ENCODE measurements at places on chromosomes 11 and 22.

GRCh38 chr11:123457187-123457770, 27.2 kb downstream of the GRAMD1B start:
- DNase-seq, result no peak

GRCh38 chr11:84383576-84383975, 1097.4 kb upstream of the CCDC90B start:
- no peak for DNase-seq

DNA sequence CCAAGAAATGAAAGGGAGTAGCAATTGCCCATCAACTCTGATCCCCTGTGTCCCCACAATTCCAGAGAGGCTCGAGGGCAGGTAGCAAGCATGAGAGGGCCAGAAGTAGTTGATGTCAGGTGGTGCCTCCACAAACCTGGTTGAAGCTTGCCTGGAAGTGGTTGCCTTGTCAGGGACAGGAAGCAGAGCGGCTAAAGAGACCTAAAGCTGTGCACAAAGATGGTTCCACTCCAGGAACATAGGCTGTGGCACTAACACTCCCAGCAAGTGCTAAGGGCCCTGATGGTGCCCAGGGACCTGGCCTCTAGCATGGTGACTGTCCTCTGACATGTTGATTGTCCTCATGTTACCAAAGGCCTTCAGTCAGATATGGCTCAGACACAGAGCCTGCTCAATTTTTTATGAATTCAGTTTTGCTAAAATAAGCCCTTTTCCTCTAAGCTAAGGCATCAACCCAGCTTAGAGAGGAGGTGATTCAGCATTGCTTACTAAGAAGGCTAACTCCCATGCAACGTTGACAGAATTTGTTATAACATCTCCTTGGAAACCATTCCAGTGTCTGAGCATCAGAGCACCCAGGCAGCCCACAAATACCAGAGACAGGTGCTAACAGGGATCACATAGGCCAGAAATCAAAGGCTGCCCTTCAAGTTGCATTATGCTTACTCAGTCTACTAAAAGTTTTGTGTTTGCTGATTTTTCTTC, 196.3 kb upstream of the ARHGAP20 start:
- no peak for DNase-seq

DNA sequence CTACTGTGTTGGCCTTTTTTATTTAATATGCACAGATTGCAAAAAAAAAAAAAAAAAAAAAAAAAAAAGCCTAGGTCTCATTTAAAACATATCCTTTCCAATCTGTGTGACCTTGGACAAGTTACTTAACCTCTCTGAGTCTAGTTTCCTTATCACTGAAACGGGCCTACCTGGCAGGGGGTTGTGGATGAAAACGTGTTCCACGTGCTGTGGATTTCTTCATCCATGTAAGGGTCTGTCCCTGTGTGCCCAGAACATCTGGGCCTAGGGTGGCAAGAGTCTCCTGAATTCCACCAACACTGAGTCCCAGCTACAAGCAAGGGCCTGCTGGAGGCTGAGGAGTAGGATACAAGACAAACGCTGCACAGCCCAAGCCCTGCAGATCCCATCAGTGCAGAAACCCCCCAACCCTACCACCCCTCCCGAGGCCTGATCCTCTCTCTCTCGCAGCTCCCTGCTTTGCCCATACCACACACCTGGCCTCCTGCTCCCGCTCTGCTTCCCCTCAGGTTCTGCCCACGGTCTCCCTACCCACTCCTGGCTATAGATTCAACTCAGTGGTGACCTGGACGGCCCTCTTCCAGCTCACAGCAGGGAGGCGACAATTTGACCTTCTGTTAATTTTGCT, 4.7 kb upstream of the GNAZ start:
- DNase-seq, result peak; percentile 17

- DNase-seq, result no peak
Measured at GRCh38 chr11:26105762-26106423, 226.0 kb upstream of the ANO3 start.

DNA sequence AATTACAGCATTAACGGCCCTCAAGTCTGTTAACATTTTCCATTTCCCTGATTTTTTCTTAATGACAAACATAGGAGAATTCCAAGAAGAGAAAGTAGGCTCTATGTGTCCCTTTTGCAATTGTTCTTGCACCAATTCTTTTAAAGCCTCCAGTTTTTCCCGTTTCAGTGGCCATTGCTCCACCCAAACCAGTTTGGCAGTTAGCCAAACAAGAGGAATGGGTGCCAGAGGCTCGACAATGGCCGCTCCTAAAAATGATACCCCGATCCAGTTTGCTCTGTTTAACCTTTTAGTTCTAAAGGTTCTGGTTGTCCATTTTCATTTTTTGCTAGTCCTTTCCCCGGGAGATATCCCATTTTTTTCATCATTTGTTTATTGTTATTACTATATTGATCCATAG, 6.7 kb upstream of the DNAJB13 start:
- DNase-seq, result no peak

- no peak for DNase-seq
Measured at GRCh38 chr11:102347462-102348370, 702 bp downstream of the BIRC2 start.

DNA sequence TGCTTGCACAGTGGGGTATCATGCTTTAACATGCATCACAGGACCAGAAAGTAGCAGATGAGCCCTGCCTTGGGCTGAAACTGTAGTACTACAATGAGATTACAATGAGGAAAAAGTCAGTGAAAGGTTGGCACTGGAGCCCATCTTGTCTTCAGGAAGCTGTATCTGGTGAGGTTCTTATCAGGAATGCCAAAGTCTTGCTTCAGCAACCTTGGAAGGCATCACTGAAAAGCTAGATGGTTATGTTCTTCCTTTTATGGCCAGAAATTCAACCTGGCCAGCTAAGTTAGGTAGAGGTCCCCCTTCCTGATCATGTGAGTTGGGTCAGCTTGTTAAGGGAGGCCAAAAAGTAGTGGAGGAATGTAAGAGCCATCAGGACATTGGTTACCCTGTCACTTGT, 254.0 kb upstream of the FAT3 start:
- DNase-seq, result no peak

GRCh38 chr11:58893899-58894298, 45.4 kb upstream of the GLYATL1 start:
- no peak for DNase-seq

DNA sequence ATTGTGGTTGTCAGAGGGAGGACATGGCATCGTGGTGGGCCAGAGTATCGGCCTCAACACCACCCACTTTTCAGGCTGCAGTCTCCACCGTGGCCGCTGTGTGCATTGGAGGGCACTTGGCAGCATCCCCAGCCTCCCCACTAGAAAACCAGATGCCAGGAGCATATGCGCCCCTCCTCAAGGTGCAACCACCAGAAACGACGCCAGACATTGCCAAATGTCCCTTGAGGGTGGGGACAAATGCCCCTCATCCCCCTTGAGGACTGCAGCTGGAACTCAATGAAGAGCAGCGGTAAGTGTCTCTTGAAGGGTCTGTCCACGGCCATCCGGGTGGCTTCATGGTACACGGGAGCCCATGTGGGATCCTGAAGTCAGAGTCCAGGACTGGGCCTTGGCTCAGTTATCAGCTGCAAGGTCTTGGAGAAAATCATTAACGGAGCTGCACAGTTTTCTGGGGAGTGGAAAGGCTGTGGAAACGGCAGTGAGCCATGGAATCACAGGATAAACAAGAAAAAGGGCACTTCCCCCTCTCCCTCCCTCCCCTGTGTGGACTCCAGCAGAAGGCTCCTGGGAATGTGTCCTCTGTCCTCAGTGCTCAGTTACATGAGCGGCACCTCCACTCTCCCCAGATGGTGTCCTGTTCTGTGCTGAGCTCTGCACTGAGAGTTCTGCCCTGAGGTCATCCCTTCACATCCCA, 324.4 kb upstream of the B3GAT1 start:
- DNase-seq, result no peak

- DNase-seq, result no peak
Measured at GRCh38 chr11:97537407-97538150, 1147.8 kb downstream of the JRKL start.

- DNase-seq, result no peak
Measured at GRCh38 chr11:15233371-15234165, 118.8 kb downstream of the INSC start.

- DNase-seq, result peak; percentile 80
Measured at GRCh38 chr22:43867839-43868635, 5.7 kb upstream of the SULT4A1 start.

GRCh38 chr11:93738647-93739081, 2.6 kb downstream of the TAF1D start:
- DNase-seq, result no peak

DNA sequence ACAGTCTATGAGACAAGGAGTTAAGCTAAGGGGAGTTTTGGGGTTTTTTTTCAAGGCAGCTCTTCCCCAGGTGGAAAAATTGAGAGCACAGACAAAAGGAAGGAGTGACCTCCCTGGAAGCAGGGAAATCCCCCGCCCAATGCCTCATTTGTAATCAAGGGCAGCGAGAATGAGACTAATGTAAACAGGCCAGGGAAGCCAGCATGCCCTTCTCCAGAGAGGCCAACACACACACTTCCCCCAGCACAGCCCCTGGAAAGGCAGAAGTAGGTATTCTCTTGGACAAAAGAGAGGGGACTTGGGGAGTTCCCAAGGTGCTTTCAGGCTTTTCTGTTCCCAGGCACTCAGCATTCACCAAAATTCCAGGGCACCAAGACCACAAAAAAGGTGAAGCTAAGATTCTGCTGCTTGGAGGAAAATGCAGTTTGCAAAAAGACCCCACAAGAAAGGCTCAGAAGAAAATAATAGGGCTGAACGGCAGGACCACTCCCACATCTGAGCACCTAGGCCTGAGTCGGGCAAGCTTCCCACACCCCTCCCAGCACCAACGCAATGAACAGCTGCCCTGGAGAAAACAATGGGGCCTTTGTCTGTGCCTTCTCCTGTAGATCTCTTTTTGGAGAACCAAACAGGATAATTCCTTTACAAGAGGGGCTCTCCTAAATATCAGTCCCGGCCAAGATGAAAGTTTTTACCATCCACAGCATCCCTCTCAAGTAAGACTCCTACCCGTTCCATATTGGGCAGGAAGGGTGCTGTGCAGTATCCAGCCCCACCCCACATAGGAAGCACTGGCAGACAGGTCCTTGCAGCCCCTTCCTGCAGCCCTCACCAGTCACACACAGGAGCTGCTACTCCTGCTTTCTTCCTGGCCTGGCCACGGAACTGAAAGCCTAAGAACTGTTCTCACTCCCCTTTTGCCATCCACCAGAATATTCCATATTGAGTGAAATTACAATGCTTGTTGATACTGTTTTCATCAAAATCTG, 70.7 kb upstream of the AKIP1 start:
- no peak for DNase-seq

- DNase-seq, result no peak
Measured at GRCh38 chr11:63920939-63921417, 4.0 kb upstream of the RCOR2 start.

DNA sequence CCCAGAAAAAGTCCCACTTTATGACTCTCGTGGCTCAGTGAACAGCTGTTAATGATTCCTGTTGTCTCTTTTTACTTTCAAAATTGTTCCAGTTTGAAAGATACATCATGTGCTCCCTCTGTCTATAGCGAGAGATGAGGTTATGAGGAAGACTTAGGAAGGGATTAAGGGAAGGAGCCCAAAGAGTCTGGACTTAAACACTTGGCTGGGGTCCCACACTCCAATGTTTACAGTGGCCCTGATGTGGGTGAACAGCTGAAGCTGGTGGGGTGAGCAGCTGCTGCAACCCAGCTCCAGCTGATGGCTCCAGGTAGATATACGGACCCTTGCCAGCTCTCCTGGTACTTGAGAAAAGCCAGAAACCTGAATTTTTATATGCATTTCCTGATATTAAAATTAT, 84.5 kb upstream of the PLET1 start:
- DNase-seq, result no peak

- no peak for DNase-seq
Measured at GRCh38 chr22:26303475-26303874, 125.6 kb upstream of the ASPHD2 start.

DNA sequence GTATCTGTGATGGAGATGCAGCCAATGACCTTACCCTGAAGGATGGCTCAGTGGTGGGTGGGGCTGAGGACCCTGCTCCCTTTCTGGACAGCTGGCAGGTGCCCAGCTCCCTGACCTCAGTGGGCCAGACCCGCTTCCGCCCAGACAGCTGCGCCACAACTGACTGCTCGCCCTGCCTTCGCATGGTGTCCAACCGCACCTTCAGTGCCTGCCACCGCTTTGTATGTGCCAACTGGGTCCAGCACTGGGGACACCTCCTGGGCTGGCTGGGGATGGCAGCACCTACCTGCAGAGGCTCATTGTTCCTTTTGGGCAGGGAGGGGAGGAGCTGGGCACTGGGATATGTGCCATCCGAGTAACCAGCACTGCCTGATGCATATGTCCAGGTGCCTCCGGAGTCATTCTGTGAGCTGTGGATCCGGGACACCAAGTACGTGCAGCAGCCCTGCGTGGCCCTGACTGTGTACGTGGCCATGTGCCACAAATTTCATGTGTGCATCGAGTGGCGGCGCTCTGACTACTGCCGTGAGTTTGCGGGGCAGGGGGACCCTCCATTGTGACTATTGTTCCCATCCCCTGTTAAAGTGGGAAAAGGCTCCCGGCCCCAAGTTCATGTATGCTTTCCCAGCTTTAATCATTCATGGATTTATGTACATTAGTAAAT, 84.8 kb downstream of the OTOG start:
- DNase-seq, result no peak

GRCh38 chr11:35138606-35138942, 397 bp upstream of the CD44 start:
- DNase-seq, result no peak

DNA sequence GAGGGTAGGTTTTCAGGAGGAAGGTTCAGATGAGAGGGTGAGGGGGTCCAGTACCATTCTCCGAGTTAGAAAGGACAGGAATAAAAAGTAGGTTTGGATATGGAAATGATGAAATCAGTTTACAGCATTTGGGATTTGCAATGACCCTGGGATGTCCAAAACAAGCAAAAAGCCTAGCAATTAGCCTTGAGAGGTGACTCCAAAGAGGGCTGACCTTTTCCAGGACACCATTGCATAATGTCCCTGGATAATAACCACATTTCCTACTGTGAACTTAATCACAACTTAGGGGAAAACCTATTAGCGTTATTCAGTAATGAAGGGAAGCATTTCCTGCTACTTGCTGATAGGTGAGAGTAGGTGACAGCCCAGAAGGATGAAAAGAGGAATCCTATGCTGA, 101.4 kb upstream of the ARHGAP42 start:
- no peak for DNase-seq

All from ovary (tissue), 10 donors.